ENCODE measurements at places on chromosomes 3 and 15. TPM values are rescaled to one million over a fixed set of nuclear protein-coding genes. Genes with fewer than 3 reads are reported as not detected.
A peak's percentile ranks its signal among the peaks of the same experiment; 100 is the strongest.

CCK gene
- 0.39 TPM for total RNA-seq

HEG1 gene
- 16.5 TPM for total RNA-seq

CXCR6 gene
- not detected for total RNA-seq

TMEM39A gene
- total RNA-seq, result 42.9 TPM

TMC3 gene
- total RNA-seq, result 0.21 TPM

C3orf20 gene
- total RNA-seq, result 0.92 TPM

PPARG gene
- 0.32 TPM for total RNA-seq

ZNF717 gene
- 7.2 TPM for total RNA-seq

CFAP161 gene
- total RNA-seq, result not detected

GOLGA8G gene
- 0.15 TPM for total RNA-seq

DNA sequence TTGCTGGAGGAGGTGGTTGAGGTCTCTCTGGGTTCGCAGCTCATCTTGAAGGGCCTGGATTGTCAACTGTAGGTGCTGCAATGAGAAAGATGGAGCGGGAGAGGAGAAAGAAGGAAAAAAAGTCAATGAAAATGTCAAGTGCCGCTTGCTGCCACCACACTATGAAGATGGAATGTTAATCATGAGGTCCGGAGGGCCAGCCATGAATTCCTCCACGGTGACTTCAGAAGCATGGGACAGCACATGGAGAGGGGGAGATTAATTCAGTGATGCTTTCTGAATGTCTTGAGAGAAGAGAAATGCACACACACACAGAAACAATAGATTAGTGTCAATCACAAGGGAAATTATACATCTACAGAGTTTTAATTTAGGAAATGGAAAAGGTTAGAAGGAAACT lies 171.9 kb downstream of the ERC2 start:
- H3K27me3 ChIP-seq, result no peaks in the 10 kb centered on the region
- no peak overlapping the region for H3K4me3 ChIP-seq
- peak; percentile 7 for DNase-seq
- no peaks in the 10 kb centered on the region for H3K36me3 ChIP-seq

DNA sequence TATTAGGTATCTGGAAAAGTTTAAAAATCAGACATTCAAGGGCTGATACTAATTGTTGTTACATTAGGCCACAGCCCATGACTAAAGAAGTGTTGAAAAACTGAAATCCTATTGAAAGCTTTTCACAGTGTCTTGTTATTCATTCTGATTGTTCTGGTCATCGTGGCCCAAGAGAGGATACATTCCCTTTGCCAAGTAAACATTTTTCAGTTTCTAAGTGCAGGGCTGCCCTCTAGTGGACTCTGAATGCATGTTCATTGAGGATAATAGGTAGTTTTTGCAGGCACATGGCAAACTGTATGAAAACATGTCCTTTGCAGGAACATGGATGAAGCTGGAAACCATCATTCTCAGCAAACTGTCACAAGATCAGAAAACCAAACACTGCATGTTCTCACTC lies 181.1 kb downstream of the MYRIP start:
- no peaks in the 10 kb centered on the region for H3K27me3 ChIP-seq
- H3K4me3 ChIP-seq, result no peak overlapping the region
- H3K4me1 ChIP-seq, result no peaks in the 10 kb centered on the region
- DNase-seq, result peak; percentile 69
- H3K36me3 ChIP-seq, result no peaks in the 10 kb centered on the region

DNA sequence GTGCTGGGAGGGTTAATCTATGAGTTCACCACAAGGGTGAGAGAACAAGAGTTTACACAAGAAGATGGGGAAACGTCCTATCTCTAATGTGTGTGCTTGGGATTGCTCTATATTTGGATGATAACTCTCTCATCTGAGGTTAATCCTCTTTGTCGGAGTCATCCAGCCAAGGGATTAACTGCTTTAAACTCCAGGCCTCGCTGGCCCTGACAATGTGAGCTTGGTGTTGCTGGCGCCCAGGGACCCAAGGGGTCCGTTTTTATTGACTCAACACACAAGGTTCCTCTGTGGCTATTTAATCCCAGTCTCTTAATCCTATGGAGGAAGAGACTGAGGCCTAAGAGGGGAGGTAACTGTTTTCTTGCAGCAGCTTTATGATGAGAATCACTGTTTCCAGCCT lies 14.2 kb downstream of the SV2B start:
- H3K4me3 ChIP-seq, result no peak overlapping the region
- H3K27ac ChIP-seq, result no peak overlapping the region
- no peaks in the 10 kb centered on the region for H3K27me3 ChIP-seq
- H3K4me1 ChIP-seq, result no peaks in the 10 kb centered on the region
- no peaks in the 10 kb centered on the region for H3K36me3 ChIP-seq

DNA sequence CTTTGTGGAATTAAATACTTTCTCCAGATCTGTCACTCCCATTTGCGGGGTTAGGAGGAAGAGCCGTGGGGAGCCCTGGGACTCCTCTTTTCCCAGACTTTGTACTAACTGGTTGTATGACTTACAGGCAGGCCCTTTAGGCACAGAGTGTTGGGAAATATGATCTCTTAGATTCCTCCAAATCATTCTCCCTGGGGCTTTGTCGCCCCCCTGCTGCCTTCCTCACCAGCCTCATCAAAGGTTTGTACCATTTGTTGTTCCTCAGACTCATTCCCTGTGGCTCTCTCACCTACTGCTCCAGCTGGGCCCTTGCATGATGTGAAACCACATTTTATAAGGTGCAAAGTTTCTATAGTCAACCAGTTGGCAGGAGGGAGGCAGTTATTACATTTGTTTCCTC lies 56.4 kb downstream of the CRYGS start:
- H3K36me3 ChIP-seq, result no peaks in the 10 kb centered on the region
- DNase-seq, result peak; percentile 52
- H3K27ac ChIP-seq, result no peak overlapping the region
- no peak overlapping the region for H3K4me3 ChIP-seq
- no peaks in the 10 kb centered on the region for H3K27me3 ChIP-seq
- H3K4me1 ChIP-seq, result peaks cover 7% of the 10 kb centered on the region

DNA sequence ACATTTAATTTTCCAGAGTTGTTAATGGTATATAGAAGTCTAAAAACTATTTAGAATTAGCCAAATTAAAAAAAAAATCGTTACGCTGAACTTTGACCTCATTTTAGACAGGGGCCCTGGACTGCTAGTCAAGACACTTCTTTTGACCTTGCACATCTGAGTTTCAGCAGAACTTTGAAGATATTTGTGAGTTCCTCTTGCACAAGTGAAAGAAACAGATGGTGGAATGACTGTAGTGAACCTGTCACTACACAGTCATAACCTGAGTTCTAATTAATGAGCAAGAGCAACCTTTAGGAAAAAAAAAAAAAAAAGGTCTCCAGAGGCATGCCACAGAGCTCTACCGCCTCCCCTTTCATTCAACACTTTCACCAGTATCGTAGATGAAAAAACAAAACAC lies 5.3 kb downstream of the MYO5C start:
- no peak overlapping the region for H3K4me3 ChIP-seq
- peaks cover 12% of the 10 kb centered on the region for H3K27me3 ChIP-seq
- H3K27ac ChIP-seq, result no peak overlapping the region
- no peaks in the 10 kb centered on the region for H3K36me3 ChIP-seq
- no peak for DNase-seq

GRCh38 chr3:18425641-18426257 lies 610 bp upstream of the SATB1 start:
- no peaks in the 10 kb centered on the region for H3K36me3 ChIP-seq
- H3K27ac ChIP-seq, result peak overlapping the region; percentile 84
- no peaks in the 10 kb centered on the region for H3K27me3 ChIP-seq
- H3K4me3 ChIP-seq, result peak overlapping the region; percentile 91
- peaks cover 10% of the 10 kb centered on the region for H3K4me1 ChIP-seq

- DNase-seq, result peak; percentile 58
These were observed 533.5 kb downstream of the NAALADL2 start for GRCh38 chr3:175392653-175393052.

- DNase-seq, result no peak
- H3K27ac ChIP-seq, result peak overlapping the region; percentile 73
- H3K36me3 ChIP-seq, result peaks cover 47% of the 10 kb centered on the region
- H3K4me1 ChIP-seq, result no peaks in the 10 kb centered on the region
- H3K27me3 ChIP-seq, result no peaks in the 10 kb centered on the region
These were observed 326 bp upstream of the IMPDH2 start for GRCh38 chr3:49029563-49029884.

DNA sequence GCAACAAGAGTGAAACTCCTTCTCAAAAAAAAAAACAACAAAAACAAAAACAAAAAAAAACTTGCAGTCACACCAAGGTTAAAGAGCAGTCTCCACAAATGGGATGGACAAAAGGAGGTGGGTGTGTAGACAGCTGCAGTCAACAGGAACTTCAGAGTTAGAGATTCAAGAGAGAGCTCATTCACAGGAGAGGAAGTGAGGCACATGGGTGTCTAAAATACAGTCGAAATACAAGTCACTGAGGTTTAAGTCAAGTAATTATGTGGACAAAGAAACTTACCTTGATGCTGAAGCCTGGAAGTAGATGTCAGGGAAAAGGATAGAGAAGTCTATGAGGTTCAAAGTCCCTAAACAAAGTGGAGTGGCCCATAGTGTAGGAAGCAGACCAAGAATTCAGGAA lies 14.8 kb downstream of the MRPS11 start:
- no peak overlapping the region for H3K27ac ChIP-seq
- no peak for DNase-seq
- H3K27me3 ChIP-seq, result no peaks in the 10 kb centered on the region
- no peak overlapping the region for H3K4me3 ChIP-seq

DNA sequence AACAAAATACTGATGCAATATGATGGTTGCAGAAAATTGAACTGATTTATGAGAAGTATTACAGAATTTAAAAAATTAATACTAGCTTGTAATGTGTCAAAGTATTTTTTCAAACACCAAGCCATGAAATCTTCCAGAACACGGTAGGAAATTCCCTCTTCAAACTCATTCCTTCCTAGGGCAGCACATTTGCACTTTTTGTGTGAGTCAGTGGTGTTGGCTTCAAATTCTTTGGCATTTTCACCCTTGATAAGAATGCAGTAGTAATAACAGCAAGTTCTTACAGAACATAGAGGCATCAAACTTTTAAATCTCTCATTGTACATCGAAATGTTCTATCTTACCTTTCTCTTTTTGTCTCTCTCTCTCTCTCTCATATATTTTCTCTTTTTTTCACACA lies 191.8 kb downstream of the CGGBP1 start:
- no peaks in the 10 kb centered on the region for H3K4me1 ChIP-seq
- no peaks in the 10 kb centered on the region for H3K36me3 ChIP-seq
- no peak overlapping the region for H3K4me3 ChIP-seq

DNA sequence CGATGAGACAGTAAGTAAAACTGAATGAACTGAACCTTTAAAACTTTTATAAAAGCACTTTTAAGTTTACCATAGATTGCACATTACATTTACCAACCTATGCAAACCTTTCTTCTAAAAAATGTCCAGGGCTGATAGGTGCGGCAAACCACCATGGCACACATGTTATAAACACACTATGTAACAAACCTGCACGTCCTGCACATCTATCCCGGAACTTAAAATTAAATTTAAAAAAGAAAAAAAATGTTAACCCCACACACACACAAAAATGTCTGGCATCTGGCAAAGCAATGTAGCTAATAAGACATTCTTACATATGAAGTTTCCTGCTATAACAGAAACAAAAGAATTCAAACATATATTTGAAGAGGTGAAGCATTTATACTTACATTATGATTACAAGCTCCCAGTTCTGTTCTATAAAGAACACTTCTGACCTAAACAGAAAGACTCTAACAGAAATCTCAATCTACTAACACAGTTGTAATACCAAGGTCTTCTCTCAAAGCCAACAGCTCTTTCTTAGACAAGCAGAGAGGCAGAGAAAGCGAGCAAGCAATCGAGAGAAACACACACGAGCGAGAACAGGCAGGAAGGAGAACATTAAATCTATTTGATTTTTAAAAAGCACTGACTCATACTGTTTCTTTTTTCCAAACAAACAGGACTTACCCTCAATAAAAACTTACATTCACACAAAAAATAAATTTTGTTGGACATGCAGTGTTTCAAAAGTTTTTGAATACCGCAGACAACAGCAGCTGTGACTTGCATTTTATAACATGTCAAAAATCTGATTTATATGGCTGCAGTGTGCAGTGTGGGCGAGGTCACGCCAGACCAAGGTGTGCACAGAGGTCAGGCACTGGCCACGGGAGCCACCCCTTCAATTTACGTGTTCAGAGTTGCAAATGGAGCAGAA lies at the start of gene NRG4:
Gene NRG4, minus strand, starts transcription at position 798 of the 925 bp plus-strand sequence. CDS start 1,194 bp downstream, outside the sequence.
- no peaks in the 10 kb centered on the region for H3K27me3 ChIP-seq
- peak within 1 kb of the TSS; percentile 11 for H3K27ac ChIP-seq
- no peaks in the 10 kb centered on the region for H3K36me3 ChIP-seq
- no peaks in the 10 kb centered on the region for H3K4me1 ChIP-seq

DNA sequence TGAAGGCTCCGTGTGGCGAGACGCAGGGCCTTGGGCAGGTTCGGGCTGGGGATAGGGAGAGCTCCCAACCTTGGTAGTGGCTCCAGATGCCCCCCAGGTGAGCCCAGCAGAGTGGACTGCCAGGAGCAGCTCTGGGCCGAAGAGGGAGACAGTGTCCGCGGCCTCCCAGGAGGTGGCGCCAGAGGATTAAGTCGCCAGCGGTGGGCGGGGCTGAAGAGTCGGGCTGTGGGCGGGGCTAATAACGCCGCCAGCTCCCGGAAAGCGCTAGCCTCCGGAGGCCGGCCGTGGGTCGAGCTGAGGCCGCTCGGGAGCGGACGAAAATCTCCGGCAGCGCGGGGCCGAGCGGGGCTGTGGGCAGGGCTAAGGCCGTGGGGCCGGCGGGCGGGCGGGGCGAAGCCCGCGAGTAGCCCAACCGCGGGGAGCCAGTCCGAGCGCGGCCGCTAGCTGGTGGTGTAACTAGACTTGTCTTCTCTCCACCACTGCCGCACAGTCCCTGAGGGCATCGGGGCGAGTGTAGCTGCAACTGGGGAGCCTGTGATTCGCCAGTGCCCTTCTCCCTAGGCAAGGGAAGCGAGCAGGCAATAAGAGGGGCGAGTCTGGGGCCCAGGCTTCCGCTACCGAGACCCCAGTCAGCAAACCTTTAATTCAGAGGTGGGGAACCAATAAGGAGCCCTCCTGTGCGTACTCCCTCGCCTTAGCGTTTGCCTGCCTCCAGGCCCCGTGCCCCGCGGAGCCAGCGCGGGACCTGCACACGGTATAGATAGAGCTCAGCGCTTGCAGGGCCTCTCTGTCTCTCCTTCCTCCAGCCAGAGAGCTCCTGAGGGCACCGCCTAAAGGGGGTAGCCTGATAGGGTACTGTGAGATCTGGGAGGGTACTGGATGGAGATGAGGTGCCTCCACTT lies 14.4 kb upstream of the BSN start:
- no peaks in the 10 kb centered on the region for H3K36me3 ChIP-seq
- peak; percentile 99 for DNase-seq
- H3K27ac ChIP-seq, result peak overlapping the region; percentile 70
- peak overlapping the region; percentile 33 for H3K4me3 ChIP-seq
- peaks cover 5% of the 10 kb centered on the region for H3K4me1 ChIP-seq

GRCh38 chr3:16904423-16905417 lies 20.0 kb downstream of the PLCL2 start:
- no peaks in the 10 kb centered on the region for H3K36me3 ChIP-seq
- peaks cover 69% of the 10 kb centered on the region for H3K4me1 ChIP-seq
- no peaks in the 10 kb centered on the region for H3K27me3 ChIP-seq
- no peak for DNase-seq

All from cardiac muscle cell (in vitro differentiated cells and primary cell).